ENCODE measurements at places on chromosomes 5 and 9.
A peak's percentile ranks its signal among the peaks of the same experiment; 100 is the strongest.

DNA sequence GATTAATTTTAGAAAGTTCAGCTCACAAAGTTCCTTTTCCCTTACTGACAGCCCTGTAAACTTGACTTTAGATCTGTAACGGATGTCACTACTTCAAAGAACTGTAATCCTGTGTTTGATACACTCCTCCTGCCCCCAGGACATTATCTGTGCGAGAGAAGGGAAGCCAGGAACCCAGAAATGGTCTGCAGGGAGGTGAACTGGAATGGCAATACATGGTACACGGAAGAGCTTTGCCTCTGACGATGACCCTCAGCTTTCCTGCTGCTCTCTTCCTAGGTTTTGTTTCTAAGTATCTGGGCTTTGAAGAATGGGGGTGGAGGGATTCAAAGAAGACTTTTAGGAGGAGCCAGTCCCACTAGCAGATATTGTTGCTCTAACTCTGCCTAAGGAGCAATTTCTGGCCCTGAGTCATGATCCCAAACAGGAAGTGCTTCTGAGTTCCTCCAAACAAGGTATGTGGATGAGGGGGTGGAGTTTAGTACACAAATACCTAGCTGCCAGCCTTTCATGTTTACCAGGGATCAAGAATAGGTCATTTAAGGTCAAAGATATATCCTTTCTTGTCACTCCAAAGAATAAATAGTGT is 43.4 kb upstream of the TMC1 start:
- DNase-seq = no peak

DNA sequence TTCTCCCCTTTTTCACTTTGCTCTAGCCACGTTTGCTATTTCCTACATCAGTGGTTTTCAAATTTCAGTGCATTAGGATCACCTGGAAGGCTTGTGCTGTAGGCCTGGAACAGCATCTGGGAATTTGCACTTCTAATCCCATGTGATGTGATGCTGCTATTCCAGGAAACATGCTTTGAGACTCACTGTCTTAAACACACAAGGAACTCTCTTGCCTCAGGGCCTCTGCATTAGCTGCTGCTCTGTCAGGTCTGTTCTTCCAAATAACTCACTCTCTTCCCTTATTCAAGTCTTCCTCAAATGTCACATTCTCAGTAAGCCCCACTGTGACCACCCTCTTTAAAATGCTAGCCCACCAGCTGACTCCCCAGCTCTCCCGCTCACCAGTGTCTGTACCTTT is 204.0 kb downstream of the DNAH5 start:
- no peak for DNase-seq

DNA sequence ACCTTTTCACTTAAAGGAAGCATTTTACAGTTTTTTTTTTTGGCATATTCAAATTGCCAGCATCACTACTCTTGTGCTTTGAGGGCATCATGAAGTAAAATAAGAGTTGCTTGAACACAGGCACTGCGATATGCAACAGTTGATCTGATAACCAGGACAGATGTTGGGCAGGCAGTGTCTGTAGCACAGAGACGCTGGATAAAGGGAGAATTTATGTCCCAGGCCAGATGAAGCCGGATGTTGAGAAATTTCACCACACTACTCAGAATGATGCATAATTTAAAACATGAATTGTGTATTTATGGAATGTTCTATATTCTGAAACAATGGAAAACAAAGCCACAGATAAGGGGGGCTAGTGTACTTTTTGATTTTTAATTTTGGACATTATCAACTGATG is 71.4 kb downstream of the SLC12A2 start:
- DNase-seq = no peak

DNA sequence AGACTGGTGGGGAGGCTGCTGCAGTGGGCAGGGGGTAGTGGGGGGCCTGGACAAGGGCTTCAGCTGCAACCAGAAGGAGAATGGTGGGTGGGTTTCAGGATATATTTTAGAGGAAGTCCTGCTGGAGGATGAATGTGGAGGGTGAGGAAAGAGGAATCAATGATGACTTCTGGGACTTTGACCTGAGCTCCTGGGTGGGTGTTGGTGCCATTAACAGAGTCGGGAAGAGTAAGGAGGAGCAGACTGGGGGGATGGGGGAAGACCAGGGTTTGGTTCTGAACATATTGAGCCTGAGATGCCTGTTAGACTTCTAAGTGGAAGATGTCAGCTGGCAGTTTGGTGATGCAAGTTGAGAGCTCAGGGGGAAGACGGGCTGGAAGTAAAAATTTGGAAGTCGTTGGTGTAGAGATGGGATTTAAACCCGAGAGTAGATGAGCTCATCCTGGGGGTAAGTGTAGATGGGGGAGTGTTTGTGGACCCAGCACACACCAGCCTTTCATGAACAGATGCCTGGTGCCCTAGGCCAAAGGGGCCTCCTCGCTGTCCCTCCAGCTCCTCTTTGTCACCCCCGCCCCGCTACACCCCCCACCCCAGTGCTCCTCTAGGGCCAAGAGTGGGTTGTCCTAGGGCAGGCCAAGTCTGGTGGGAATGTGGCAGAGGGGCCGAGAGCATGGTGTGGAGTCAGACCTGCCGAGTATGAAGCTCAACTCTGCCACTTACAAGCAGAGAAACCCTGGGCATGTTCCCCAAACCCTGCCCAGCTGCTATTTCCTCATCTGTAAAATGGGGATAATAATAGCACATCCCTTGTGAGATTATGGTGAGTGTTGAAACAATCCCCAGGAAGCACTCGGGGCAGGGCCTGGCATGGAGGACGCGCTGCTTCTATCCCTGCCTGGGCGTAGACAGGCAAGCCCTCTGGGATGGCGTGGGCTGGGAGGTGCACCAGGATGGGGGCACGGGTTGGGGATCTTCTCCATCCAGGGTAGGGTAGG is 4.0 kb downstream of the DNM1 start:
- DNase-seq = no peak

DNA sequence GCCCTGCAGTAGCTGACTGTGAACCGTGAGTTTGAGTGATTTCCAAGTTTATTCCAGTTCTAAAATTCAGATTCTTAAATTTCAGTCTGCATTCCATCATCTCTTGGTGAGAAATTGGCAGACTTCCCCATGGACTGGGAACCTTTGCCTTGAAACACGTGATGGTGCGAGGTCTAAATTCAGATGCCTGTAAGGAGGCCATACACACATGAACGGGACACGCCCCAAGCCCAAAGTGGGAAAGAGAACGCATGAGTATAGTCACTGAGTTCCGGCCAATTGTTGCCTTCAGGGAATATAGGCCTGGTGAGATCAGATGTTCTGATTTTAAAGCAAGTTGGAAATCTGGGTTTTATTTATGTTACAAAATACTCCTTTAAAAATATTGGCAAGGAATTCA is 1084.4 kb upstream of the WWC1 start:
- no peak for DNase-seq

- DNase-seq = peak; percentile 15
Measured at GRCh38 chr5:100479079-100479688, 56.0 kb upstream of the FAM174A start.

- no peak for DNase-seq
Measured at GRCh38 chr5:118687661-118688621, 300.4 kb downstream of the DTWD2 start.

- no peak for DNase-seq
Measured at GRCh38 chr9:128253140-128253990, 22.4 kb downstream of the GOLGA2 start.

- peak; percentile 19 for DNase-seq
Measured at GRCh38 chr9:127763918-127764384, 14.5 kb downstream of the SH2D3C start.

- no peak for DNase-seq
Measured at GRCh38 chr9:27108981-27109541, at the start of gene TEK. TSS of gene TEK (plus strand) at chr9:27109225. CDS start at chr9:27109591, 366 bp downstream.

GRCh38 chr9:92342825-92343488 is 17.2 kb downstream of the CENPP start:
- no peak for DNase-seq

DNA sequence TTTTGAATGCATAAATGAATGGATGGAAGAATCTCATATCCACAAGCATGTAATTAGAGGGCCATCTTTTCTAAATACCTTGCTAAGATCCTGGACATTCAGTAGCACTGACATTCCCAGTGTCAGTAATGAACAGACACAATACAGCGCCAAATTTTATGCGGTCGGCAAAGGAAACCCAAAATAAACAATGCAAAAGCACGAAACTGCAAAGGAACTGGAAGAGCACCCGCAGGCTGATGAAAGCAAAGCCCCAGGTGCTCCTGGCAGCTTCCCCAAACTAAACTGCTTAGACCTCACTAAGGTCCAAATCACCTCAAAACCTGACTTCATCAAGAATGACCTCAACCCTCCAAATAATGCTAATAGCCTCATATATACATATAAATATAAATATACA is 102.0 kb downstream of the GPR21 start:
- DNase-seq = no peak

DNA sequence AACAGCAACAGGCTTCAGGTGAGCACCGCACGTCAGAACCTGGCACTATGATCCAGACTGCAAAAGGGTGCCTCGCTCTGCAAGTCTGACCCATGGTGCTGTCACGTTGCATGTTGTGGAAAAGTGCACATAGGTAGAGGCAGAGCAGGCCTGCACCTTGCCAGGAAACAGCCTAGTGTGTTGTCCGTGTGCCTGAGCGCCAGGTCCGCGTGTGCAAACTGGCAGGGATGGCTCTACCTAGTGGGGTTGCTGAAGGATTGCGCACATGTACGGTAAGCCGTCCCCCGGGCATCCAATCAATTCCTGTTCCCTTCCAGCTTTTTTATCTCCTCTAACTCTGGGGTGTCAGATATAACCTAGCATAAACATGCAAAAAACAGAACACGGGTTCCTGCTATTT is 219.5 kb downstream of the NXNL2 start:
- no peak for DNase-seq

GRCh38 chr5:343461-344401 is 22.2 kb downstream of the AHRR start:
- DNase-seq = peak; percentile 26

GRCh38 chr5:111582993-111583601 is 70.8 kb upstream of the STARD4 start:
- no peak for DNase-seq

DNA sequence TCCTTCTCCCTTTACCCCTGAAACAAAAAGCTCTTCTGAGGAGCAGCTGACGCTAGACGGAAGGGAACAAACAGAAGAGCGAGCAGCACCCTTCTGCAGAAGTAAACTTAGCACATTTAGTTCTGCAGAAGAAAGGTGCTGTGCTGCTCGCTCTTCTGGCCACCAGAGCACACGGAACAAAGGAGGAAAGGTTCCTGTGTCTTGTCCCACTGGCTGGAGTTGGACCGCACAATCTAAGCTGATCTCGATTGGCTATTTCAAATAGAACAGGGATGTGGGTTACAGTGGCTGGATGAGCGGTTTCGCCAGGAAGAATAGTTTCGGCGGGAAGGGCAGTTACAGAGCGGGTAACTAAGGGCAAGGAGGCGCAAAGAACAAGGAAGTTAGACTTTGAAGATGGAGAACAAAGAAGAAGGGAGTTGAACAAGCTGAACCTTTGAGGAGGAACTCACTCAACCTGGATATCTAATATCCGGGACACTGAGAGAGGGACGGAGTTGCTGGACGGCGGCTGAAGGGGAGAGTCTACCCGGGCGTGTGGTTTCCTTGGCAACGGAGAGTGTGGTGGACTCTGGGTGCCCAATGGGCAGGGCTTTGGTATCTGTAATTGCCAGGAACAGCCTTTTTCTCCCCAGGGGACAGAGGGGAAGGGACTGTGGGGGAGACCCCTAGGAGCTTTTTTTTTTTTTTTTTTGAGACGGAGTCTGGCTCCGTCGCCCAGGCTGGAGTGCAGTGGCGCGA is 7.1 kb downstream of the GTF3C5 start:
- no peak for DNase-seq

- DNase-seq = no peak
Measured at GRCh38 chr9:134766587-134766986, 114.0 kb upstream of the FCN2 start.

DNA sequence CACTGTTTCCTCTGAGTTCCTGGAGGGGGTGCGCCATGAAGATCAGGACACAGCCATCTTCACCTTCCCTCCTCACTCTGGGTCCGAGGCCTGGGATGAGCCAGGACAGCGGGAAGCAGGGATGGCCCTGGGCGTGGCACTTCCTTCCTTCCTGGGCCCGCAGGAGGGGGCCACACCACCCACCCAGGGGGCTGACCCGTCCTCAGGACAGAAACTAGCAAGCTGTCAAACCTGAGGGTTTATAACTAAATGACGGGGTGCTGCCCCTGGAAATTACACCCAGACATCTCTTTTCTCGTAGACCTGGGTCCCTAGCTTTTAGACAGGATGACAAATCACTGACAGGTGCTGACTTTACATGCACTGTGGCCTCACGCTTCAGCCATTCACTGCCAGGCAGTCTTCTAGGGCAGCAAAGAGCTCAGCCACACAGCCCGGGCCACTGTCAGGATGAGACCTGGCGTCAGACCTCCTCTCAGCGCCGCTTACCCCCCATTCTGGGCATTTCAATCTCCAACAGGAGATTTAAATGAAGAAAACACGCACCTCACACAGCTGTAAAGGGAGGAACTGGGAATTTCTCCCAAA is 8.1 kb downstream of the FCN2 start:
- no peak for DNase-seq

DNA sequence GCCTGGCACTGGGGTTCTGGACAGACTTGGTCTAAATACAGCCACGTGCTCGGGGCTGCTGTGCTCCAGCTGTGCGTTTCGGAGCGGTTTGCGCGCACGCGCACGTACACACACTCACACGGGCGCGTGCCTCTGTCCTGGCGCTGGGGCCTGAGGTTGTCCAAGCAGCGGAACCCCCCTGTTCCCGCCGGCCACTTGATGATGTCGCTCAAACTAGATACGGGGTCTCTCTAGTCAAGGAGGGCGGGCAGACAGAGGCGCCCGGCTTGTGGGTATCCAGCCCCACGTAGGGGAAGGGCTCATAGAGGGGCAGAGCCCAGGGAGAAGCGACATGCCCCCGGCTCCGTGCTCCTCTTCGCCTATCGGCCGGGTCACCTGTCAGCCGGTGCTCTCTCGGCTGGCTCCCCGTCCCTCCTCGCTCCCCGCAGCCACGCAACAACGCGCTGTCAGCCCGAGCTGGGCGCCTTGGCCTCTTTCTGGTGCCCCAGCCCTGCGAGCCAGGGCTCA is 8.9 kb downstream of the NR2F1-AS1 start:
- DNase-seq = no peak

Data from CD4-positive, alpha-beta T cell treated with Interleukin-4 for 4 hours (primary cell).